ENCODE measurements at places on chromosomes 3 and 15.

- DNase-seq: no peak
Measured at GRCh38 chr15:76239786-76240185, 71.5 kb downstream of the ETFA start.

DNA sequence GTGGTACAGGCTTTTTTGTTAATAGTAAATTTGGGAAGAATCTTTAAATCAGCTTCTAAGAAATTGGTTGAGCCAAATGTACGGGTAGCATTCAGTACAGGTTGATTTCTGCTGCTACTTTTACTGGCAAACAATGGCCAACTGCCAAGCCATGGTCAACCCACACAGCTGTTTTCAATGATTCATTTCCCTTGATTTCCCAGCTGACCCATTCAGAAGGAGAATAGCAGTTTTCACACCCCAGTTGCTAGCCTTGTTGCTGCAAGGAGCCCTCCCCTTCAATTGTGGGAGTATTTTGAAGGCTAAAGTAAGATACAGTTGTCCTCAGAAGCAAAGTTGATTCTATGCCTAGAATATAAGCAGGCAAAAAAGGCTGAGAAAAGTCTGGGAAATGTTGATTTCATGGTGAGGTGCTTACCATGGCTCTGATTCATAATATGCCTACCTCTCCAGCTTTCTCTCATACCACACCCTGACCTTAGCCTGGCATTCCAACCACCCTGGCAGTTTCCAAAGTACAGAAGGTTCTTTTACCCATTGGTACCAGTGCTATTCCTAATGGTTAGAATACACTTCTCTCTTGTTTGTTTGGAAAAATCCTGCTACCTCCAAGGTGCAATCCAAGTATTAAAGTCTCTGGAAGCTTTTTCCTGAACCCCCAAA is 320.3 kb upstream of the TGFBR2 start:
- DNase-seq: no peak

DNA sequence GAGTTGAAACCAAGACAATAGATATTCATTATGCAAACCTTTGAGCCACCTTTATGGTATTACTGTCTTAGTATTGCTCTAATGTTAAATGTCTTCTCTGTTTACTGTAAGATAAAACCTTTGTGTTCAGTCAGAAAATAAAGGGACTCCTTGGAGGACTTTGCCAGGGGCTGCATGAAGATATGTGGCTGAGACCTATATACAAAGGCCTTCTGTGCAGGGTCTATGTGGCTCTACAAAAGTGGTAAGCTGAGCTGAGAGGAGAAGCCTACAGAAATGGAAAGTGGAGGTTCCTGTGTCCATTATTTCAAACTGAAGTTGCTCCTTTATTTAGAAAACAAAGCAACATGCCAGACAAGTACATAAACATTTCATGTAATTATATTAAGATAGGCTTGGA is 131.5 kb downstream of the FNDC3B start:
- DNase-seq: no peak

- no peak for DNase-seq
Measured at GRCh38 chr15:41585127-41586047, 26.4 kb downstream of the TYRO3 start.

DNA sequence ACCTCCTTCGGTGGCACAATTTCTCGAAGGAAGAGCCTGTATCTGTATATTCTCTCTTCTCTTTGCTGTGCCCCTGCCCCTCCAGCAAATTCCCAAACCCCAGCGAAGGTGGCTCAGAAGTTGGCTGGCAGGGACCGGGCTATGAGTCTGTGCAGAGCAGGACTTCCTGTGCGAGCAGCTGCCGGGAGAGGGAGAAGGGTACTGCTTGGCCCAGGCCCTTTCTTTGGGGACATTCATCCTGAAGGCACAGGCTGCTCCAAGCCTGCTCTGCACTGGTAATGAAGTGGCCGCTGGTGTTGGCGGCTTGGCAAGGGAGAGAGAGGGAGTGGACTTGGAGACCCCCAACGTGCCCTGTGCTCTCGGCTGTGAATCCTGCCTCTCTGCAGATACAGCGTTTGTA is 1.5 kb downstream of the SLC6A11 start:
- no peak for DNase-seq

DNA sequence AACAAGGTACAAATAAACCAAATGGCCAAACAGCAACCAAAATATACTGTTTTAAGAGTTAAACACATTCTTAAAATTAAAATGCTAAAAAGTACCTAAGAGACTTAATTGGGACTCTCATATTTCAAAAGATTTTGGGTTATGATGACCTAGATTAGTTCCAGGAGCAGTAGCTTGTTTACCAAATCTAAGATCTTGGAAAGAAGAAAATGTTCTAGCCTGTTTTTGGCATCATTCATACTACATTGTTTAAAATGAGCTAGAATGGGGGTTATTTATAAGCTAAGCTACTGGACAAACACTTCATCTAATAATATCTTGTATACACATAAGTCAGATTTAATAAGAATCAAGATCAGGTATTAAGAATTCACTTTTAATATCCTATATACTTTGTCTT is 22.8 kb downstream of the ATOSA start:
- no peak for DNase-seq

- DNase-seq: no peak
Measured at GRCh38 chr3:184633237-184633579, 71.6 kb downstream of the EPHB3 start.

GRCh38 chr3:19573644-19574043 is 360.4 kb downstream of the EFHB start:
- DNase-seq: no peak

DNA sequence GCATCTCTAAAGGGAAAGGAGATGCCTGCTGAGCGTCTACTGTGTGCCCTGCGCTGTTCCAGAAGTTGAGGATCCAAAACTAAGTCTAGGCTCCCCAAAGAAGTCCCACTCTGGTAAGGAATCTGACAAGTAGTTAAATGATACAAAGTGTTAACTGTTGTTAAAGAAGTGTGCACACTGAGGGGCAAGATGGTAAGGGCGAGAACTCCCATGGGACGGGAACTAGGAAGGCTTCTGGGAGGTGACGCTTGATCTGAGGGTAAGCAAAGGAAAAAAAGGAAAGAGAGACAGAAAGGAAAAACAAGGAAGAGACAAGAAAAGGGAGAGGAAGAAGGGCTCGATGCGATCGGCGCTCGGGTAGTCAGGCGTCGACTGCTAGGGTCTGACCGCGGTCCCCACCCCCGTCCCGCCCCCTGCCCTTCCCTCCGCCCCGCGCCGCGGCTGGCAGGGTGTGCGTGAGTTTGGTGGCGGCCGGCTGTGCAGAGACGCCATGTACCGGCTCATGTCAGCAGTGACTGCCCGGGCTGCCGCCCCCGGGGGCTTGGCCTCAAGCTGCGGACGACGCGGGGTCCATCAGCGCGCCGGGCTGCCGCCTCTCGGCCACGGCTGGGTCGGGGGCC is at the start of gene LACTB:
Gene LACTB (plus strand): TSS at position 480 of the 620 bp plus-strand sequence. CDS start 11 bp downstream, at position 491.
- peak; percentile 60 for DNase-seq

- DNase-seq: no peak
Measured at GRCh38 chr15:68488290-68488689, 56.3 kb upstream of the ITGA11 start.

GRCh38 chr3:49972656-49973055 is 32.7 kb downstream of the RBM6 start:
- DNase-seq: no peak

GRCh38 chr15:67685008-67685599 is 140.2 kb upstream of the SKOR1 start:
- no peak for DNase-seq

Measured in H54 (cell line).